ENCODE measurements at places on chromosomes 16 and 17.

GRCh38 chr16:17515421-17516210, 44.9 kb upstream of the XYLT1 start:
- no peak for DNase-seq

DNA sequence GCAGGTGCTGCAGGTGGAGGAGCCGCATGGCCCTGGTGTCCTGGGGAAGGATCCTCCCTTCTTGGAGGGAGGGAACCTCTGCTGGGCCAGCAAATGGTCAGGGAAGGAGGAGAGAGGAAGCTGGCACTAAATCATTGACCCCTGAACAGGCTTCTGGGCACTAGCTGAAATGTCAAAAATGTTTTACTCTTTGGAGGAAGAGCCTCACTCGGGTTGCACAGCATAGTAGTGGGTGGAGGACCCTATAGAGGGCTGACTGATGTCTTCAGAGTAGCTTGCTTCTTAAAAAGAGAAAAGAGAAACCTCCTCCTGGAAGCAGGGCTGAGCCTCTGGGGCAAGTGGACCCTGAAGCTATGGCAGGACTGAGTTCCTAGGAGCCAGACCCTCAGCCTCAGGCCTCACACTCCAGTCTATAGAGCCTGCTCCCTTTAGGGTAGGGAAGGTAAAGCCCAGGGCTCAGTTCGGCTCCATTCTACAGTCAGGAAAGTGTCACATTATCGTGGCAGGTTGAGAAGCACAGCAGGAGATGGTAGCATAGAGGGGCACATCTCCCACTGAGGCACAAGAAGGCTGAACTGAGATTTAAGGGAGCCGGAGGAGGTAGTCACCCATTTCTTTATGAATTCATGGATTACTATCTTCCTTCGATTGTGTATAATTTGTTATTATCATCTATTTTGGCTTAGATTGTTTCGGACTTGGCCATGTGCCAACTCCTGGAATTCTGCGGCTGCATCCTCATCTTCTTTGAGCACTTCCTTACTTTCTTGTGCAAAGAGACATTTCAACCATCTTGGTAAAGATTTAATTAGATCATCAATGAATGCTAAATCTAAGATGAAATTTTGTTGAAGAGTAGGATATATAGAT, 7.3 kb upstream of the CUEDC1 start:
- no peak for DNase-seq

GRCh38 chr17:66271512-66271911, 30.9 kb upstream of the PRKCA start:
- DNase-seq, result no peak

DNA sequence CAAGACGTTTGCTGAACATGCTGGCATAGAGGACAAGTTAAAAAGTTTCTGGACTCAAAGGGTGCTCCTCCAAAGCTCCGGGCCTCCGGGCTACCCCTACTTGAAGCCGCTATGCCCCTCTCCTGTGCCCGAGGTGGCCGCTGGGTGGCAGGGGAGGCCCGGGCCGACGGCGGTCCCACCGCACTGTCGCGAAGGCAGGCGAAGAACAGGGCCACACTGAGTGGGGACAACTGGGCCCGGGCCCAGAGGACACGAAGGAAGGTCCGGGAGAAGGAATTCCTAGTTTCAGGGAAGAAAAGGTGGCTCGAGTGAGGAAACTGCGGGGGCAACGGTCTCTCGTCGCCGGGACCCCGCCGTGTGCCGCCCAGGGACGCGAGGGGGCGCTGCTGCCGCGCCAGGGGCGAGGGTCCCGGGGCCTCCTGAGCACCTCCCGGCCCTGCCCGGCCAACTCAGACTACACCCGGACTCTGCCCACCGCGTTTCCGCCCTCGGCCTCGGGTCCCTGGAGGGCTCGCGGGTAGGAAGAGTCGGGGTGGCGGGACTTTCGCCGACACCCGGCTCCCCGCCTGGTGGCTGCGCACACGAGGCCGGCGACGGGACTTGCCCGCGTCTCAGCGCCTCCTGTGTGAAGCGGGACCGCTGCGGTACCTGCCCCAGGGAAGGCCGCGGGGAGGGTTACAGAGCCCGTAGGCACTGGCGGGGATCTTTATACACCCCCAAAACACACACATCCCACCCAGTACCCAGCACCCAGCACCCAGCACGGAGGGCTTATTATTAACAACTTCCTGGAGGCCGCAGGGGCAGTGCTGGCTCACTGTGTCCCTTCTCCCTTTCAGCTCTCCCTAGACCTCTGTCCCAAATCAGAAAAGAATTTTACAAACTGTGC, 772 bp upstream of the CHCT1 start:
- peak; percentile 62 for DNase-seq

DNA sequence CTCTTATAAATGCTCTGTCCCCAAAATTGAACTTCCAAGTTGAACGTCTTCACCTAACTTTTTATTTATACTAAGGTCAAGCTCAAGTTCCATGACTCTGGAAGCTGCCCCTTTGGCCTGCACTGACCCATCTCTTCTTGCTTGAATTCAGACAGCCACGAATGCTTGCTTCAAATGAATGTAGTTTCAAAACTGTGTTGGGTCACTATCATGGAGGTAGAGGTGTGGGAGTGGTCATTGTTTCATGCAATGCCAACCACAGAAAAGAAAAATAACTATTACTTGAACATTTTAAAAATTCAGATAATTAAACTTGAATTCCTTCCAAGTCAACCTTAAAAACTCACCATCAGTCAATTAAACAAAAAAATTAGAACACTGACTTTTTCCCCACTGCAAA, 2.5 kb downstream of the ITFG1 start:
- no peak for DNase-seq

DNA sequence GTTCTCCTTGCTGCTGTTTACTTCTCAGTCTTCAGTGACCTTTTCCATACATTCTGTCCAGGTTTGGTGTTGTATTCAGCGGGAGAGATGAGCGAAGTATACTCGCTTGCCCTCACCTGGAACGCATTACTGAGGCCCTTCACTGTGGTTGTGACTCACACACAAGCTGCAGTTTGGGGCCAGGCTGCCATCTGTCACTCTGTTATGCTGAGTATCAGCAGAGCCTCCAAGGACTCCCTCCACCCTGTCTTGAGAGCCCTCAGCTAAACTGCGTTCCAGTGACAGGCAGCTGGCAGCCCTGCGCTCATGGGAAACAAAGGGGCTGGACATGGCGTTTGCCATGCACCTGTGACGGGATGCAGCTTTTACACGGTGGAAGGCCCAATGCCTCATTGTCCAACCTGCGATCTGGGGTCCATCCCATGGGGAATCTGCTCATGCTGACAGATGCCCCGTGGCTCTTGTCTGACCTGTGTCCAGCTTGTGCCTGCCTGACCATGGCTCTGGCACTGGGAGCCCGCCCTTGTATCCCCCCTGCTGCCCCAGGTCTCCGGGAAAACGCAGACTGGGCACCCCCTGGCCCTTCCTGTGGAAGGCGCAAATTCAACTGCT, 6.5 kb upstream of the ZNF778 start:
- no peak for DNase-seq

DNA sequence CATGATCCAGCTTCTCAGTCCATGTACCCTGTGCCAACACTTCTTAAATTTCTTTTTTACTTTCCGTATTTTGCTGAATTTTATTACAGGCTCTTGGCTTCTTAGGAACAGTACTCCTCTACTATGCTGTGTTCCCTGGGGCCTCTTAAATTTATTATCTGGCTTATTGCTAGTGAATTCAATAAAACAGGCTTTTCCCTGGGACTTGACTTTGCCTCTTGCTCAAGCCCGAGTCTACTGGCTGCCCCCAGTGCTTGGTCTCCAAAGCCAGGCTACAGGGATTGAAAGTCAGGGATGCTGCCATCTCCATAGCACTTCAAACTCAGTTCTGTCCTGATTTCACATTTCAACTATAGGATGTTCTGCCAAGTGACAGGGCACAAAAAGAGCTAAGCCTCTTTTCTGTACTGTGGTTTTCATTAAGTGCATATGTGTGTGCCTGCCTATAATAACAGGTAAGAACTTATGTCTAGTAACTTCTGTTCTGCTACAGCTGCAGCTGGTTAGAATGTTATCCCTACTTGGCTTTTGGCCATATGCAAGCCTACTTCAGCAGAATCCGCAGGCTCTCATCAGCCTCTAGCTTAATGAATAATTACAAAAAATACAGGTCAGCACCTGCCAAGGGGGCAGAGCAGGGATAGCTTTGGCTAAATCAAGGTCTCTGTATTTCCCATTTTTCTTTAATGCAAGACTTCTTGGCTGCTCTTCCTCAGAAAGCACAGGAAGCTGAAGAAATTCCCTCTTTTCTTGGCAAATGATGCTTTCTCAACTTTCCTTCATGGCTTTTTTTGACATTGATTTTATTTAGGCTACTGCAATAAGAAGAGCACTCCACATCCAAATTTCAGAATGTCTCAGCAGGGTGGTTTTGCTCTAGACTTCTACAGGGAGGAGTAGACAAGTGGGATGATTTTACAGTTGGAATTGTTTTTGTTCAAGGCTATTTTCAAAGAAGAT, 8.2 kb downstream of the FAM20A start:
- DNase-seq, result no peak

DNA sequence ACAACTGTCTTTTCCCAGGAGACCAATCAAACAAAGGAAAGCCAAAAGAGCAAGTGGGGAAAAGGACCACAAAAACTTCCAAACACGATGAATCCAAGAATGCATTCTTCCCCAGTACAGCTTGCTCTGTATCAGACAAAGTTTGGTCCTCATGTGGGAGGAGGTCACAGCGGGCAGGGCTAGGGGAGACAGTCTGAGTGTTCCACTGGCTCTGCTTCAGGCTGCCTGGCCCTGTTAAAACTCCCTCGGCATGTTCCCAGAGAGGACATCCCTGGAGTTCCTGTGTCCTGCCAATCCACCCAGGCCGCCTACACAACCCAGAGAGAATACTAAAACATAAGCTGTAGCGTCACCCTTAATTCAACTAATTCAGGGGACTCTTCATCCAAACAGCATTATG, 415.1 kb upstream of the DYNLRB2 start:
- no peak for DNase-seq

Data from D721Med (cell line).